ENCODE measurements at places on chromosomes 3 and 15.
A peak's percentile ranks its signal among the peaks of the same experiment; 100 is the strongest.

DNA sequence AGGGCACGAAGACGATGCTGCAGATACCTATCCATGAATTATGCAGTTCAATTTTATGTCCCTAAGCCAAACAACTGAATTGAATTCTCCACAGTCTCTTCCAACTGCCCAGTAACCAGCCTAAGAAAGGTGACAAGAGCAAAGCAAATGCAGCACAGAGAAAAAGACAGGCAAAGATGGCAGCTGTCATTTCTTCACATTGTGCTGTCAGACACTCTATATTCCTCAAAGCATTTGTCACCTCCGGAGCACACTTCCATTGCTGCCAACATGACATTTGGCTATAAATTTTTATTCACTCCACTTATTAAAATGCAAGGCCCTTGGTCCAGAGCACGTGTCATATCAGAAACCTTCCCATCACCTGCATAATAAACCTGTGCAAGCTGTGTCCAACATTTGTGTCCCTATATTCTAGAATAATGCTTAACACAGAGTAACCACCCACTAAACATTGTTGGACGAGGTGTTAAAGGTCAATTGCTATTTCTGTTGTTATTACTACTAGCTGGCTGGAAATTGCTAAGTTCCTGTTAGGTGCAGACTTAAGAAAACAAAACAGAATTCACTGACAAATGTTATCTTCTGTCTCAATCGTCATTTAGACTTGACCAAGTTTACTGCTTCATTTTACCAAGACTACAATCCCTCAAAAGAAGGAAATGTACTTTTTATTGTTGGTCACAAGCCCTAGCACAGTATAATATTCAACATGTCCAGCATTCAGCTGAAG, 89.7 kb downstream of the MAGI1 start:
- no peak overlapping the region for H3K27ac ChIP-seq
- H3K4me3 ChIP-seq = no peak overlapping the region
- H3K36me3 ChIP-seq = no peaks in the 10 kb centered on the region
- H3K27me3 ChIP-seq = no peaks in the 10 kb centered on the region
- H3K4me1 ChIP-seq = no peaks in the 10 kb centered on the region

DNA sequence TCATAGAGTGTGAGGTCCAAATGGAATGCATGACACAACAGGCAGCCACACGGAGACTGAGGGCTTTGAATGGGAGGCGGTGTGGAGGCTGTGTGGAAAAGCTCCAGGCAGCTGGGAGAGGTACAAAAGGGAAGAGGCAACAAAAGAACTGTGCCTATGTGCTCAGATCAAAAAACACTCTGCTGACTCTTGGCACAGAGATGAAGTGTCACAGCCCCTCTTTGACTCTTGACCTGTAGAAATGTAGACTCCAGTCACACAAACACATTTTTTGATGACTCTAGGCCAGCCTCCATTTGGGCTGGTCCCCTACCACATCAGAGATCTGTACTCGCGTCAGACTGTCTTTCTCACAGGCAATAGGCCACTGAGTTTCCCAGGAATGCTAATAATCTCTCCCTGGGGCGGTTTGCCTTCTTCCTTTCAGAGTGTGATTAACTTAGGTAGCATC, 456.0 kb downstream of the TUSC7 start:
- H3K4me3 ChIP-seq = no peak overlapping the region
- H3K4me1 ChIP-seq = no peaks in the 10 kb centered on the region
- no peaks in the 10 kb centered on the region for H3K36me3 ChIP-seq
- H3K27ac ChIP-seq = no peak overlapping the region

GRCh38 chr3:188338086-188338485, 184.1 kb downstream of the LPP start:
- H3K4me3 ChIP-seq = no peak overlapping the region
- H3K27me3 ChIP-seq = no peaks in the 10 kb centered on the region
- H3K27ac ChIP-seq = peak overlapping the region; percentile 73
- DNase-seq = no peak

- peaks cover 2% of the 10 kb centered on the region for H3K4me1 ChIP-seq
- H3K36me3 ChIP-seq = peaks cover 5% of the 10 kb centered on the region
- no peaks in the 10 kb centered on the region for H3K27me3 ChIP-seq
- H3K4me3 ChIP-seq = no peak overlapping the region
Observed at GRCh38 chr3:47005212-47006144, 26.0 kb downstream of the NBEAL2 start.

DNA sequence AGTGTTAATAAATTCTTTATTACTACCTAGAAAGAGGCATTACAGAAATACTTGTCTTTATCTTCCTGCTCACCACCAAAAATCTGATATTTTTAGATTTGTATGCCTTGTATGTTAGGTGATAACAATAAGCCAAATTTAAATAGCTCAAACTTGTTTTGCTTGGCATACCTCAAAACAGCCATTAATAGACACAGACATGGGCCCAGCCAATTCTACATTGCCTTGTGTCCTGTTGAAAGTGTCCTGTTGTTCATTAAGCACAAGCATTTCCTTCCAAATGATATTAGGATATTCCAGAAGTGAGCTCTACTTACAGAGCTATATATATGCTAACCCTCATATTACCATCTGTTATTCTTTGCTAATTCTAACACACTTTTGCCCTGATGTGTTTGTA, 438.6 kb upstream of the ZNF385D start:
- H3K27me3 ChIP-seq = no peaks in the 10 kb centered on the region
- no peak for DNase-seq

- H3K27me3 ChIP-seq = no peaks in the 10 kb centered on the region
- peaks cover 12% of the 10 kb centered on the region for H3K4me1 ChIP-seq
- H3K36me3 ChIP-seq = peaks cover 4% of the 10 kb centered on the region
- no peak for DNase-seq
- H3K4me3 ChIP-seq = no peak overlapping the region
Observed at GRCh38 chr3:130729154-130729553, 17.5 kb downstream of the PIK3R4 start.

GRCh38 chr15:39028069-39028468, 463.5 kb upstream of the RASGRP1 start:
- H3K36me3 ChIP-seq = no peaks in the 10 kb centered on the region
- no peaks in the 10 kb centered on the region for H3K4me1 ChIP-seq
- no peak for DNase-seq
- no peak overlapping the region for H3K4me3 ChIP-seq
- H3K27ac ChIP-seq = no peak overlapping the region

GRCh38 chr3:171660188-171660587, 150.1 kb downstream of the PLD1 start:
- no peak for DNase-seq
- peaks cover 7% of the 10 kb centered on the region for H3K27me3 ChIP-seq
- peaks cover 2% of the 10 kb centered on the region for H3K36me3 ChIP-seq
- H3K27ac ChIP-seq = no peak overlapping the region

DNA sequence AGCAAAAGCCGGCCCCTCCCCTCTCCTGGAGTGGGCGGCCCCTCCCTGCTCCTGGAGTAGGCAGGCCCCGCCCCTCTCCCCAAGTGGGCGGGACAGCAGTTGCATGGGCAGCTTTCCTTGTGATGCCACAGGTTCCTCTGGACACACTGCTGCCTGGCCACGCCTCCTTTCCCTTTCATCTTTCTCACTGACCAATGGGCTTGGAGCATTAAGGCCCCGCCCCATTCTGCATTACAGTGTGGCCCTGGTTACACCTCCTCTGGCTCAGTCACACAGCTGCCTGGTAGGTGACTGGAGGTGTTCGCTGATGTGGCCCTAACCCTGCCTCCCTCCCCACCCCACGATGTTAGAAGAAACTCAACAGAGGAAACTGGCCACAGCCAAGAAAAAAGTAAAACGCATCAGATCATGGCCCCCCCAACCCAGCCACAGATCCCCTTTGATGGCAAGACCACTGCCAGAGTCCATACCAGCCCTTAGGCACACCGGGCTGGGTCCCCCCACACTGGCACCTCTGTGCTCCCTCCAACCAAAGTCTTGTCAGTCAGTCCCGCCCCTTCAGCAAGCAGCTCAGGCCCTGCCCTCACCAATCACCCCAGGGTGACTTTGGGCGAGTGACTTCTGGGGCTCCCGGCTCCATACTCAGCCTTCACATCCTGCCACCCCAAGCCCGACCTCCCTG, 84.3 kb downstream of the ADAMTS7 start:
- H3K27me3 ChIP-seq = peaks cover 28% of the 10 kb centered on the region
- no peak overlapping the region for H3K4me3 ChIP-seq
- DNase-seq = no peak
- no peak overlapping the region for H3K27ac ChIP-seq
- no peaks in the 10 kb centered on the region for H3K36me3 ChIP-seq
- peaks cover 3% of the 10 kb centered on the region for H3K4me1 ChIP-seq

GRCh38 chr3:45145223-45145622, 955 bp downstream of the CDCP1 start:
- no peak overlapping the region for H3K27ac ChIP-seq
- peaks cover 2% of the 10 kb centered on the region for H3K36me3 ChIP-seq
- peaks cover 49% of the 10 kb centered on the region for H3K27me3 ChIP-seq

DNA sequence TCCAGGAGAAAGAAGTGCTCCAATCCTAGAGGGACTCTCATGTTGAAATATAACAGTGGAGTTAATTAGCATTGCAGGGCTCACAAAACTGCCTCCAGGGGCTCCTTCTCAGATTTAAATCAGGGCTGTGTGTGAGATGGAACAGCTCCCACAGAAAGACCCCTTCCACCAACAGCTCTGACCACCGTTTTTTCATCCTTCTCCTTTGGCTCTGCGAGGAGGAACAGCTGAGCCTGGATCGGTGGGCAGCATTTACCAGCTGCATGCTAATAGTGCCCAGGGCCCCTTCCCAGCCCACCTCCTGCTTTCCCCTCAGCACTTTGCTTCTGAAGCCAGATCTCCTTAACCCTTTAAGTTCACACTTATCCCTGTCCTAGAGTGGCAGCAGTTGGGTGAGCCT, 119.2 kb upstream of the UBE2E1 start:
- H3K27ac ChIP-seq = no peak overlapping the region
- no peak for DNase-seq
- peaks cover 6% of the 10 kb centered on the region for H3K4me1 ChIP-seq
- no peak overlapping the region for H3K4me3 ChIP-seq

DNA sequence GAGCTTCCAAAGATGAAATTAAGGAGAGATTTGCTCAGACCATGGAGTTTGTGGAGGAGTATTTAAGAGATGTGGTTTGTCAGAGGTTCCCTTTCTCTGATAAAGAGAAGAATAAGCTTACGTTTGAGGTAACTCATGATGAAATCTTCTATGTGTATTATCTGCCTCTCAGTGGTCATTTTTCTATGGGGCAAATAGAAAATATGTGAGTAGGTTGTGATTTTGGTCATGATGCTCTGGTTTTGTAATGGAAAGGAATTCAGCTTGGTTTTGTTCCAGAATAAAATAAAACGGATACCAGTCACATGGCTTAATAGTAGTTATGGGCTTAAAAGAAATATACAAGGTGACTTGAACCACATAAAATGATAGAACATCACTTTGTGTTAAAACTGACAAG, 181.1 kb downstream of the ITPR1 start:
- H3K27me3 ChIP-seq = no peaks in the 10 kb centered on the region
- no peak overlapping the region for H3K27ac ChIP-seq
- peaks cover 14% of the 10 kb centered on the region for H3K4me1 ChIP-seq
- no peak overlapping the region for H3K4me3 ChIP-seq
- H3K36me3 ChIP-seq = peaks cover 34% of the 10 kb centered on the region

GRCh38 chr3:167350245-167350862, 29.7 kb downstream of the ZBBX start:
- peaks cover 12% of the 10 kb centered on the region for H3K27me3 ChIP-seq
- no peaks in the 10 kb centered on the region for H3K4me1 ChIP-seq
- no peak for DNase-seq
- H3K36me3 ChIP-seq = no peaks in the 10 kb centered on the region
- H3K27ac ChIP-seq = no peak overlapping the region
- H3K4me3 ChIP-seq = no peak overlapping the region

DNA sequence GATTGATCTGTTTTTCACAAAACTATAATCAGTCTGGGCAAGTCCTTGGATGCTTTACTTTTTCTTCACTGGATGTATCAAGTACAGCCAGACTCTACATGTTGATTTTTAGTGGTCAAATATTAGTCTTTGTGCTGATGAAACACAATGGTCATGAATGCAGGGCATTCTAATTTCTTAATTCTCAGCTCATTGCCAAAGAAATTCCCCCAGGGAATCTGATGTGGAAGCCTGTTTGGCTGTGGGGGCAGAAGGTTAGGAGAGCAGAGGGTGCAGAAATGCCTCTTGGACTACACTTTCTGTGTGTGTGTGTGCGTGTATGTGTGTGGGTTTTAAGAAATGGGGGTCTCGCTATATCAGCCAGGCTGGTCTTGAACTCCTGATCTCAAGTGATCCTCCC, 48.7 kb upstream of the HACD2 start:
- H3K27me3 ChIP-seq = peaks cover 2% of the 10 kb centered on the region
- H3K36me3 ChIP-seq = peaks cover 3% of the 10 kb centered on the region
- no peak for DNase-seq
- H3K4me1 ChIP-seq = no peaks in the 10 kb centered on the region
- no peak overlapping the region for H3K4me3 ChIP-seq
- no peak overlapping the region for H3K27ac ChIP-seq

- H3K4me3 ChIP-seq = peak overlapping the region; percentile 93
- H3K27ac ChIP-seq = no peak overlapping the region
- H3K4me1 ChIP-seq = peaks cover 27% of the 10 kb centered on the region
- H3K36me3 ChIP-seq = peaks cover 2% of the 10 kb centered on the region
Observed at GRCh38 chr15:63046917-63047760, 4.6 kb downstream of the TPM1 start.

DNA sequence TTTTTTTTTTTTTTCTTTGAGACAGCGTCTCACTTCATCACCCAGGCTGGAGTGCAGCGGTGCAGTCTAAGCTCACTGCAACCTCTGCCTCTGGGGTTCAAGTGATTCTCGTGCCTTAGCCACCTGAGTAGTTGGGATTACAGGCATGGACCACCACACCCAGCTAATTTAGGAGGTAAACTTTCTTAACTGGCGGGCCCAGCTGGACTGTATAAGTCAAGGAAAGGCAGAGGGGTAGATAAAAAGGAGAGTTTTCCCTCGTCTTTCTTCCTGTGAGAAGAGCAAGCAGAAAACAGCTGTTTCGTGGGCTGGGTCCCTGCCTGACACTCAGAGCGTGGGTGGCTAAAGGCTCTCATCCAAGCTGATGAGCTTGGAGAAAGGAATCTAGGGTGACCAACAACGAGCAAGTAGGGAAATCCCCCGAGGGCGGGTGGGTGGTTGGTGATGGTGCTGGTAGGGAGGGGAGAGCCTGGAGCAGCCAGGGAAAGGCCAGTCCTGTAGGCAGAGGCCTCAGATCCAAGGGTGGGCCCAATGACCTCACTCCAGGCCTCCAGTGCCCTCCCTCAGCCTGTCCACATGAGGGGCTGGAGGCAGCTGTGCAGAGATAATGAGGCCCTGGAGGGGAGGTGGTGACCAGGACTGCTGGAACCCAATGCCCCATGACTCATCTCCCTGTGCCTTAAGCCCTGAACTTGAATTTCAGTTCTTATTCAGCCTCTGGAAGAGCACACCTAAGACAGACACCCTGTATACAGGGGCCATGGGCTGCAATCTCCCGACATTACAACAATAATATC, 43.1 kb upstream of the LIMD1 start:
- H3K27me3 ChIP-seq = no peaks in the 10 kb centered on the region
- DNase-seq = no peak
- no peak overlapping the region for H3K4me3 ChIP-seq

GRCh38 chr3:126539558-126540250, 15.7 kb downstream of the CHST13 start:
- no peak overlapping the region for H3K4me3 ChIP-seq
- H3K4me1 ChIP-seq = peaks cover 2% of the 10 kb centered on the region
- H3K27ac ChIP-seq = no peak overlapping the region
- peaks cover 23% of the 10 kb centered on the region for H3K27me3 ChIP-seq
- no peak for DNase-seq

GRCh38 chr15:85580879-85581278, 200.5 kb downstream of the AKAP13 start:
- peak; percentile 27 for DNase-seq
- peaks cover 2% of the 10 kb centered on the region for H3K36me3 ChIP-seq
- H3K4me3 ChIP-seq = peak overlapping the region; percentile 96
- peaks cover 63% of the 10 kb centered on the region for H3K4me1 ChIP-seq

- no peaks in the 10 kb centered on the region for H3K27me3 ChIP-seq
- no peaks in the 10 kb centered on the region for H3K4me1 ChIP-seq
- no peak for DNase-seq
- no peak overlapping the region for H3K4me3 ChIP-seq
Observed at GRCh38 chr3:192655628-192656027, 71.7 kb downstream of the FGF12 start.

Data from T-helper 17 cell (primary cell).